Amygdala (tissue), 56 donors: ENCODE measurements at places on chromosomes 4 and X.

GRCh38 chr4:171279131-171279530 is 534.1 kb upstream of the GALNTL6 start:
- DNase-seq: no peak

- DNase-seq: no peak
These were observed 575.5 kb downstream of the GBA3 start for GRCh38 chr4:23268072-23268771.

DNA sequence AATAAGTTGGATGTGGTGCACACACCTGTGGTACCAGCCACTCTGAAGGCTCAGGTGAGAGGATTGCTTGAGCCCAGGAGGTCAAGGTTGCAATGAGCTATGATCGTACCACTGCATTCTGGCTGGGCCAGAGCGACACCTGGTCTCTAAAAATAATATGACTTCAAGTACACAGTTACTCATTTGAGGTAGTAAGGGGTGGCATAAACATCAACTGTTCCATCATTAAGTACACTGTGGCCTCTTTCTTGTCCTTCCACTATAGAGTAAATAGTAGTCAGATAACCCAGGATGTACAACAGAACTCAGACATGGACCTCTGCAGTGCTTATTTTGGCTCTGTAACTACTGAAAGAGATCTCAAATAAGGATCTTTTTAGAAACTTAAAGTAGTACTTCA is 10.6 kb downstream of the FAM9B start:
- DNase-seq: no peak

DNA sequence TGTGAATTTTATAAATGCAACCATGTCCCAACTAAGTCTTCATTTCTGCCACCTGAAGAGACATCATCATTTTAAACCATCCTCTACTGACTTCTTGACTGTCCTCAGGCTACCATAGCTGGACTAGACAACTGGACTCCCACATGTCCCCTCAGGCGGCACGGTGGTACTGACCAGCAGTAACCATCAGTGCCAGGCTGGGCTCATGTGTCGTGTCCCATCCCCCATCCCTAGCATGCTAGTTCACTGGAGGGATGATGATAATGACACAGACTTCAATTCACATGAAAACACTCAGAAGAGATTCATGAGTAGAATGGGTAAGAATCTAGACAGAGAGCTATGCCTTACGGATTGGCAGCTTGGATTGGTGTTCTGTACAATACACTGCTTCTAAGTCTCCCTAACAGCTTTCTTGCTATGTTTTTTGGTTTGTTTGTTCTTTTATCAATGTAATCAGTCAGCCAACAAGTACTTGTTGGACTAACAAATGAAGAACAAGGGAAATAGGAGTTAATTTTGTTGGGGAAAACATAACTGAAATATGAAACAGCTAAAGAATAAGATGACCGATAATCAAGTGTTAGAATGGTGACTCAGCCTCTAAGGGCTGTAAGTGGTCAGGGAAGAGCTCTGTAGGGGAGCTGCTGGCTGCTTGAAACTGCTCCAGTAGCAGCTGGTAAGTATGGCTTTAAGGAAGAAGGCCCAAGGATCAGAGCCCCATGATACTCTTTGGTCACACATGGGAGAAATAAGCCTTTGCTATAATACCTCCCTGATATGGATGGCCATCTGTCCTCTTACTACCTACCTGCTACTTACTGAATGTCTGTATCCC is 10.3 kb downstream of the ZDHHC9 start:
- no peak for DNase-seq

DNA sequence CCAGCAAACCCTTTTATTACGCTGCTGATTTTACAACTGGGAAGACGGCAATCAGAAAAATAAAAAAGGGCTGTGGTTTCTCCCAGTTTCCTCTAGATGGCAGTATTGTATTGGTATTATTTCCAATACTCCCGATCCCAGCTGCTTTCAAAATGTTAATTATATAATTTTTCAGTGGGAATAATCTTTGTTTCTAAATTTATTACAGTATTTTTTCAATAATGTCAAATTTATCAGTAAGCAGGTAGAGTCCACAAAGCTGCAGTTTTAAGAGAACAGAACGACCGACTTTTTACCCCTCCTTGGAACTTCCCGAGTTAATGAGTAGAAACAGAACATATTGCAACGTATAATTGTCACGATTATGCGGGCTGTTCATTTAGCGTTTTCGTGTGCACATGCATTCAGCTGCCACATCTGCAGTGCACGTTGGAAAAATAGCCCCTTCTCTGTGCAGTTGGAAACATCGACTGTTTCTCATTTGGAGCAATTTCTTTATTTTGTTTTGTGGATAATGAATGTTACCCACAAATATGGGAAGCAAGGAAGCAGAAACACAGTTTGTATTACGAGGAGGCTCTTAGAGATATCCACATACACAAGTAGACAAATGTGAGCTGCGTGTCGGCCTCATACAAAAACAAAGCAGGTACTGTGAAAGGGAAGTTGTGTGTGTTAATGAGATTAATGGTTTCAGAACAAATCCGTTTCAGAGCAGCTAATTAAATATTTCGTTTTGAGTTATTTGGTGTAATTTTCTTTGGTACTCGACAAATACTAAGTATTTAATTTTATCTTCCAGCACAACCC is 188.0 kb downstream of the STIM2 start:
- no peak for DNase-seq

DNA sequence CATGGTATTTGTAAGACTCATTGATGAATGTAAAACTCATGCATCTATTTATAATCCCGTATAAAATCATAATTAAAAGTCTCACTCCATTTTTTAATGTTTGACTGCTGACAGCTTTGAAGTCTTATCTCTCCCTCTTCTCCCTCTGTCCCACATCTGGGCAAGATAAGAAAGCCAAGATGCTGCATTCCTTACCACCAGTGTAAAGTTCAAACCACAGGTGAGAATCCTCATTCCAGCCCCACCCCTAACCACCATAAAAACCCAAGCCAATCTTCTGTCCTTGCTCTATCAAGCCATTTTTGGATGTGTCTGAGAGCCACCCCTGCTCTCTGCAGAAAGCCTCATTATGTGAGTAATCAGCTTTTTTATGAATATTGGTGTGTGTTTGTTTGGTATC is 59.3 kb upstream of the MAGED1 start:
- DNase-seq: no peak

DNA sequence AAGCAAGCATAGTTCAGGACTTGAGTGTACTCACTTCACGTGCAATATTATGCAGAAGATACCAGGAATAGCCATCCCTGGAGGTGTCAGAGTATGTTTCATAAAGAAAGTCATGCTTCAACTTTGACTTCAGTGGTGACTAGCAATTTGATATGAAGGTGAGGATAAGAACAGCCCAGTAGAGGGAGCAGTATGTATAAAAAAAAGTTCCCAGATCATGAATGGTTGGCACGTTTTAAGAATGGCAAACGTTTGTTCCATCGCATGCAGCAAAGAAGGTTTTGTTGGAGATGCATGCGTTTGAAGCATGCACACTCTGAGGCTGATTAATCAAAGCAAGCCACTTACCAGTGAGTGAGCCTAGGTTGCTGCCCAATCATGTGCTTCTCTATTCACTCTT is 33.5 kb upstream of the SLITRK4 start:
- no peak for DNase-seq

DNA sequence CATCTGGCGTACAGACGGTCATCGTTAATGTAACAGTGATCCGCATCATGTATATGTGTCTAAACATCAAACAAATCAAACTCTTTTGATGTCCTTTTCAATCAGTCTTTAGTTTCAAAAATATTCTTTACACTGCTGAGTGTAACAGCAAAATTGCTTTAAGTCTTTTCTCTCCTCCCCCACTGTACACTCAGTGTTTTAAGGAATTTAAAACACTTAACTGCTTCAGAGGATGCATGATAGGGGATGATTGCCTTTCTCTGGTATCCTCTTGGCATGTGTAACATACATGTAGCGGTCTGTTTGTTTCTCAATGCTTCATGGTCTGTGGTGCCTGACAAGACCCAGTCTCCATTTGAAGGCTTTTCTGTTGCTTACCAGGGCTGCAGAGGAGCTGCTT is 41.6 kb downstream of the LIMCH1 start:
- DNase-seq: no peak

DNA sequence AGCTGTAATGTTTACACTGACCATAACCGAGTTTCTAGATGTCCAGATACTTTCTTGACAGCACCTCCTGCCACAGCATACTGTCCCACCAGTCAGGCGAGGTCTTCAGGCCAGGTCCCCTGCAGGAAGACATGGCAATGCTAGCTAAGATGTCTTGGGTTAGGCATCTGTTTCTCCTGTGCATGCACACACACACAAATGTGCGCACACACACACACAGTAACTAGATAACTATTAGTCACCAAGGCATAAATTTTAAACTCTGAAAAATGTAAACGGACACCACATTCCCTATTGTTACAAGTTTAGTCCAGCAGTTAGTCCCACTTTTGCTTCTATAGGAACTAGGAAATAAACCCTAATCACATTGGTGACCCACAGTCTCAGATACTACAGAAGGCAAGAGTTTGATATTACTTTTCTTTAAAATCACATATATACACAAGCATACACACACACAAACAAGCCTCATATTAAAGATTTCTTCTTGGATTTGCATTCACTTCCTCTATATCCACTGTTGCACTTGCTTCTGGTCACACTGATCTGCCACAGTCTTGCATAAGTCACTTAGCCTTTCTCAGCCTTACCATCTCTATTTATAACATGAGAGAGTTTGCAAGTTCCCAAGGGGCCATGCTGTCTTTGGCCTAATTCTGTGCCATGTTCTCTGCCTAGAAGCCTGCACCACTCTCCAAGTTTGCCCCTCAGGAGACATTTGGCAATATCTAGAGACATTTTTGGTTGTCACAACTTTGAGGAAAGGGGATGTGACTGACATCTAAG is 32.2 kb downstream of the IL21 start:
- DNase-seq: no peak

GRCh38 chr4:165234766-165235165 is 27.4 kb downstream of the KLHL2 start:
- DNase-seq: no peak

DNA sequence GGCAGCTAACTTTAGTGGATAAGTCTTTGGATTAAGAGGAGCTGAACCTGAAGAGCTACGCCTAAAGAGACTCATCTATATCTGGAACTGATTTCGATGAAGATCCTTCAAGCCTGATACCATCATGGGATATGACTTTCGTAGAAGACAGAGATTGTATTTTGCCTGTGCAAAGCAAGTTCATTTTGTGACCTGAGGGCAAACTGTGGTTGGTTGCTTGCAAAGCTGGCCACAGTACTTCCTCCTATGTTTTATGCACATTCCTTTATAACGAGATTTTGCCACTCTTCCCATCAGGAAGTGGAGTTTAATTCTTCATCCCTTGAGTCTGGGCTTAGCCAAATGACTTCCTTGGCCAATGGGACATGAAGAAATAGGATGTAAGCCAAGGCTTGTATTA is 519.3 kb upstream of the NR3C2 start:
- DNase-seq: no peak

DNA sequence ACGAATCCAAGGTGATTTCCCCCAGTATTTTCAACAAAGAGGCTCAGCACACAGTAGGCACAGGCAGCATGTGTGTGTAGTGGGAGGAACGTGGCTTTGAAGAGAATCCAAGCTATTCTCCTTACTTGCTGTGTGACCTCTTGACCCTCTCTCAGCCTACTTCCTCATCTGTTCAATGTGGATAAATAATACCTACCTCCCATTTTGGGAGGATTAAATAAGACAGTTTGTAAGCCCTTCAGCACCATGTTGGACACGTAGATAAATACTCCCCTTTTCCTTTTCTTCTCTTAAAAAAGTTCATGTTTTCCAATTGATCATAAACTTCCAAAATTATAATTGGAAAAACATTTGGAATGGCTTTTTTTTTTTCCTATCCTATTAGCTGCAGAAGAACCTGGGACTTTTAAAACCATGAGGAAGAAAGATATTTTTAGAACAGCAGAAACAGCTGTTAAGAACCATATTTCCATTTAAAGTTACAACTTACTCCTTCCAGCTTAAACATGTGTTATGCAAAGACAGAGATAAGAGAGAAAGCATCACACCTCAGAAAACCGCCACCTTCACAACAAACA is 56.1 kb upstream of the TMEM131L start:
- no peak for DNase-seq

- DNase-seq: no peak
These were observed 15.9 kb upstream of the TLR1 start for GRCh38 chr4:38820329-38821061.

DNA sequence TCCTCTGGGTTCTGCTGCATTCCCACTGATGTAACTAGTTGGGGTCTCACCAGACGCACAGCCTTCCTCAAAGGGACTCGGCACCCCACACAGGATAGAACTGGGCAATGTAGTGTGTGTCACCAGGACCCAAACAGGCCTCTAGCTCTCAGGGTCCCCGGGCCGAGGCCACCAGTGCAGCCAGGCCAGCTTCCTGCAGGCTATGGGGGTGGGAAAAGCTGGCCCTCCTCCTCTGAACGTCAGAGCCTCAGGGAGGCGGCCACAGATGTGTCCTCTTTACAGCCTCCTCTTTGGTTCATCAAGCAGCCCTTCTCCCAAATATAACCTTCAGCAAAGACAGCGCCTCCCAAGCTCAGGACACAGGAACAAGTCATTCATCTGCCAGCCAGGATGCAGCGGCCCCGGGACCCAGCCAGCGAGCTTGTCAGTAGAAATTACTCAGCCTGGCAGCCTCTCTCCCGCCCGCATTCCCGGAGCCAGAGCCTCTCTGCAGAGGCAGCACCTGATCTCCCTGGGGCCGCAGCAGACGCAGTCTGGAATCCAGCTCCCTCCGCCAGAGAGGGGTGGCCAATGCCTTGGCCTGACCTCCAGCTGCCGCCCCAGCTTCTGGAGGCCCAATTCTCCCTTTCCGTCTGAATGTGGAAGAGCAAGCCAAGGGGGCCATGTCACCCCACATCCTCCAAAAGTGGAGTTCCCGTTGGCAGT is 288.5 kb downstream of the FBXW7 start:
- no peak for DNase-seq

DNA sequence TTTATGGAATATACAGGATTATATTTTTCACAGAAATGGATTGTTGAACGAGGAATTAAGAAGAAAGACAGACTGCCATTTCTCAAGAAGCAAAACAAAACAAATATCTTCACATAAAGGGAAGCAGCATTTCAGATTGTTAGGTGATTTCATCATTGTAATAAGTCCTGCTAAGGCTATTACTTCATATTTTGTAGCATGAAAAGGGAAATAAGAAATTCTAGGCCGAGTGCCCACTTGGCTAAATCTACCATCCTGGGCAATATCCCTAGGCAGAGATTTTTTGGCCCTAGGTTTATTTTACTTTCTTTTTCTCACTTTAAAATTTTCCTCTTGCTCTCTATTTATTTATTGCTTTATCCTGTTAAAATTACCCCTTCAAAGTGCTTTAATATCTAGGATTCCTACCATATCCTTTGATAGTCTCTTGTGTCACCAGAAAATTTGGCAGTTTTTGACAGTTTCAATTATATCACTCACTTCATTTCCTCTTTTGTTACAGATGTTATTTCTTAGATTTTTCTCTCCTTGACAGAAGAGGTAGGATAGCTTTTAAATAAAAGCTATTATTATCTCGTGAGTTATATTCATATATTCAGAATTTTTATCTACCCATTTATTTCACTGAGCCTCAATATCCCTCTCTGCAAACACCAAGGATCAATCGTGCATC is 142.3 kb downstream of the PDGFC start:
- DNase-seq: no peak

GRCh38 chr4:120939693-120940092 is 17.2 kb upstream of the PRDM5 start:
- no peak for DNase-seq
